ENCODE measurements at places on chromosomes 1 and 21.

DNA sequence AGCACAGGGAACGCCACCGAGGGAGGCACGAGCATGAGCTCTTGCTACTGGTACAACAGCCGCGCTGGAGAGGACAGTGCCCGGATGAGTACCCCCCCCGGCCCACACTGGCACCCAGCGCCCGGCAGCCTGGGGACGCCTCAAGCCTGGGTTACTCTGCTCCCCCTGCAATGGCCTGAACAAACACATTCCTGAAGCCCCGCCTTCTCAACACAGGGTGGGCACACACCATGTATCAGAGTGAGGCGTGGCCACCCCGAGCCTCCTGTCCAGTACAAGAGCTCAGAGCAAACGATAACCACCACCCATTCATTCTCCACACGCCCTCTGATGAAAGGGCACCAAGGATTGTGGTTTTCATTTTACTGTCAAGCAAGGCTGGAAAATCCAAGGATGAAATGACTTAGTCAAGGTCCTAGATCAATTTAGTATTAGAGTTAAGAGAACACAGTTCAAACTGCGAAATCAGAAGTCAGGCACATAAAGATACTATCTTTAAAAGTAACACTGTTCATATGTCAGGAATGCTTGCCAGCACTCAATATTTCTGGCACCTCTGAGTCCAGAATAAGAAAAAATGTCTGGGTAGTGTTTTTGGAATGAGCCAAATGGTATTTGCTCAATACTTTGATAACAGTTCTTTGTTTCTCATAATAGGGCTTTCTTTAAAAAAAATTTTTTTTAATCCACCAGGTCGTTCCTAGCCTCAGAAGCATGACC, 22.0 kb downstream of the UBE2G2 start:
- DNase-seq: peak; percentile 45

DNA sequence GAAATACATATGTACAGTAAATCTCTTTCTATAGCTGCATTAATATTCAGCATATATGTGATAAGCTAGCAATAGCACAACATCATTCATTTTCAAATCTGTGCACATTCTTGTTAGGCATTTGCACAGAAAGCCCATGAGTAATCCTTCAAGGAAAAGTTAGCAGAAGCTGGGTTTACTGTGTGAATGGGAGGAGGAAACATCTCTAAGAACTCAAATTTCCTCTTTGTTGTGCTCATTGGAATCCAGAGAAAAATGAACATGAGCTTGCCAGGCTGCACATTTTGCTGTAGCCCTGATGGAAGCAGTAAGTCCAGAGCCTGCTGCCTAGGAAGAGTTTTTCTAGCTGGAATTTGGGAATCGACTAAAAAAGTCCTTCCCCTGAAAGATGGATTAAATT, 214.2 kb upstream of the FOXD3 start:
- DNase-seq: no peak

- no peak for DNase-seq
These were observed 429.0 kb downstream of the KIF26B start for GRCh38 chr1:245583575-245584330.

DNA sequence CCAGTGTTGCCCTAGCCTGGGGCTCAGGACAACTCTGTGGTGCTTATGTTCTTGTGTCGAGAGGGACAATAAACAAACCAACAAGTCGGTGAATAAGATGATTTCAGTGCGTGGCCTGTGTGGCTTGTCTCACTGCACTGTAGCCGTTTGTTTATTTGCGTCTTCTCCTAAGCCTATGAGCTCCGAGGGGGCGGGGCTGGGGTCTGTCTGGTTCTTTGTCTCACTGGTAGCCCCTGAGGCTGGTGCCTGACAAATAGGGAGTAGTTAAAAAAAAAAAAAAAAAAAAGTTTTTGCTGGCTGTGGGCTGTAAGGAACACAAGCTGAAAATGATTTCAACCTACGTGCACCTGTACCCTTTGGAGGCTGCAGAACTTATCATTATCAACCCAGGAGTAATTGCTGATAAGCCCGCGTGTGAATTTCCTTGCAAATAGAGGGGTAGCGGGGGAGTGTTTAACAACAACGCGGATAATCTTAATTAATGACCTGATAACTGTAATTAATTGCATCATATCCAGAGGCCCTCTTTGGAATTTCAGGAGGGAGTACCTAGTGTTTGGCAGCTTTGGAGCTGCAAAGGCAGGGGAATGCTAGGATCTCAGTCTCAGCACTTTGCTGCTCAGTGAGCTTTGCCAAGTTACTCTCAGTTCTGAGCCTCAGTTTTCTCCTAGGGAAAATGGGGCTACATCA, 925 bp upstream of the ARHGEF10L start:
- DNase-seq: no peak

GRCh38 chr1:100249155-100249536, 488 bp downstream of the DBT start:
- DNase-seq: no peak

DNA sequence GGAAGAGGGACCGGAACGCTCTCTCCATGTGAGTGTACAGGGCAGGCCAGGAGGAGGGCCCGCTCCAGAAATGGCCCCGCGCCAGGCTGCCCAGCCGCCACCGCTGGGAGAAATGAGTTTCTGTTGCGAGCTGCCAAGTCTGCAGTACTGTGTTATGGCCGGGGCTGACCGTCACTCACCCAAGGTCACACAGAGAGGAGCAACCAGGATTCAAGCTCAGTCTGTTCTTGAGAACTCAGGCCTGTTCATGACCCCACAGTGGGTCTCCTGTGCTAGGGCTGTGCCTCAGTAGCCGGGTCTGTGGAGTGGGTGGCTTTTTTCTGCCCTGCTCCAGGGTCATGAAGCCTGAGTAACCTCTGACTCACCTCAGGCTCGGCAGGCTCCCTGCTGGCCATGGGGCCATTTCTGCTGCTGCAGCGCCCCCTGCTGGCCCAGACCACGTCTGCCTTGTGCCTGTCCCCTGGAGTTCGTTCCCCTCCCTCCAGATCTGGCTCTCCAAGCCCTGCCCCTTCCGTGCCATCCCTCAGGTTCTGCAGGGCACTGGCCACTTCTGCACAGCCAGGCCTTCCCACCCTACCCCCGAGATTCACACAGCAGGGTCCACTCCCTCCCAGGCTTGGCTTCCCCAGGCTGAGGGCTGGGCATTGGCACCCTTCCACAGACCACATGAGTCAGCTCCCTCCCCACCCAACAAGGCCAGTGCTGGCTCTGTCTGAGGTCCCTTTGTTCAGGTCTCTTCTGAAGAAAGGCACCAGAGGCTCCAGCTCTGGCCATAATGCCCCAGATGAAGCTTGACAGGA, 51.8 kb downstream of the EDN2 start:
- peak; percentile 88 for DNase-seq

DNA sequence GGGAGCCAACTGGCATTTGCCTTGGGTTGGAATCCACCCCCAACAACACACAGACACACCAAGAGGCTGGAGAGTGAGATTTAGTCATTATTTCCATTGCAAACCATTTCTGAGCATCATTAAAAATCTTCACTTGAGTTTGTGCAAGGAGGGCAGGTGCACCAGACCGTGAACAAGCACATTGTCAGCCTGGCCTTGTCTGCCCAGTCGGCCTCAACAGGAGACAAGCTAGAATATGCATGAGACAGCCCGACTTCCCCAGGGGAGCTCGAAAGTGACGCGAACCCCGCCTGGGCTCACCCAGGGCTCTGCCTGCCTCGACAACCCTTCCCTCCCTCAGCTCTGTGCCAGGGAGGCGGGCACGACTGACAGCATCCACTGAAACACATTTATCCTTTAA, 15.4 kb upstream of the GUCA2B start:
- DNase-seq: no peak

GRCh38 chr1:239307886-239308285, 78.5 kb upstream of the CHRM3 start:
- DNase-seq: no peak

DNA sequence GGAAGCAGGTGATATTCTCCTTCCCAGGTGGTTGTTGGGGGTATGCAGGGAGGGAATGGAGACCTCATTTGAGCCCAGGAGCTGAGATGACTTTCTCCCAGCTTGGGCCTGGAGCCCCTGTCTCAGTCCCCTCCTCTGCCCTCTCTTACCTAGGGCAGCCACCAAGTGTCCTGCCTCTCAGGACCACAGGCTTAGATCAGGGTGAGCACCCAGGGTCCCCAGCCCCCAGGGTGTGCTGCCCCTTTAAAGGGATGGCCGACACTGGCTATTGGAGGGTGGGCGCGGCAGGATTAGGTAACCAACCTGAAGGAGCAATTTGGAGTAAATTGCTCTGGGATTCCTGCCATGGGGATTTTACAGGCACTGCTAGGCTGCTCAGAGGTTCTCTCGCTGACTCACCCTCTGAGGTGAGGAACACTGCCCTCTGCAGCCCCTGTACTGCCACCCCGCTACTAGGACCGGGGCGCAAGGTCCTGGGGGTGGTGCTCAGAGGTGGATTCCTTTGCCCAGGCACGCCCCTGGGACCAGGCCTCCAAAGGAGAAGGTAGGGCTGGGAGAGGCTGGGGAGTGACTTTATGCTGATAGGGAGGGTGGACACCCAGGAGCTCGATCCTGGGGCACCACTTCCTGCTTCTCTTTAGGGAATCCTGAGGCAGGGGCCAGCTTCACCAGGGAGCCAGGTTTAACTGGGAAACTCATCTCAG, 1.5 kb downstream of the RPS6KA1 start:
- no peak for DNase-seq

- no peak for DNase-seq
These were observed 1.7 kb downstream of the TIAM1 start for GRCh38 chr21:31342348-31342747.

DNA sequence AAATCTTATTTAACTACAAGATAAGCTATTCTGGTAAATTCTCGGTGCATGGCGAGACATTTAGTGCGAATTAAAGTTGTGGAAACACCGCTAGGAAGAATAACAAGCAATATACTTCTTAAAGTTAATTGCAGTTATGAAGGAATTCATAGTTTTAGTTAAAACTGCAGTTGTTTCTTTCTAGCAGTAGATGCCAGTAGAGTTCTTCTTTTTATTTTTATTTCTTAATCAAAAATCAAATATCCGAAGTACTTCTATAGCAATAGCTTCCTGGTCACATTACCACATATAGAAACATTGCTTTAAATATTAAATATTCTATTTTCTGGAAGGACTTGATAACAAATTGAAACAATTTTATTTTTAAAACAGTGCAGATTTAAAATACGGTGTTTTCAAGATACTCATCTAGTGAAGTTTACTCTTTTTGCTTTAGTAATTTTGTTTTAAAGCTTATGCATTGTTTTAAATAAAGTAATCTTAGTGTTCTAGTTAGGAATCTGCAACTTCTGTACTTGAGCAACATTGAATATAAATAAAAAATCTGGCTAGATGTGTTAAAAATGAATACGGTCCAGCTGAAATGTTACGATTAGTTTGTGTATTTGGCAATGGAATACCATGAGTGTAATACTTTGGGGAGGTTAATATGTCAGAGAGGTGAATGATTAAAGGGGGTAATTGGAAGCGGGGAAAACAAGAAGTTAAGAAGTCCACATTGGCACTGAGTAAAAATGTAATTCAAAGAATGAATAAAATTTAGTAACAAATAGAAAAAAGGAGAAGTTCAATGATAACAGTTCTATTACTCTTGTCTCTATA, 2.7 kb upstream of the PRKACB start:
- no peak for DNase-seq

DNA sequence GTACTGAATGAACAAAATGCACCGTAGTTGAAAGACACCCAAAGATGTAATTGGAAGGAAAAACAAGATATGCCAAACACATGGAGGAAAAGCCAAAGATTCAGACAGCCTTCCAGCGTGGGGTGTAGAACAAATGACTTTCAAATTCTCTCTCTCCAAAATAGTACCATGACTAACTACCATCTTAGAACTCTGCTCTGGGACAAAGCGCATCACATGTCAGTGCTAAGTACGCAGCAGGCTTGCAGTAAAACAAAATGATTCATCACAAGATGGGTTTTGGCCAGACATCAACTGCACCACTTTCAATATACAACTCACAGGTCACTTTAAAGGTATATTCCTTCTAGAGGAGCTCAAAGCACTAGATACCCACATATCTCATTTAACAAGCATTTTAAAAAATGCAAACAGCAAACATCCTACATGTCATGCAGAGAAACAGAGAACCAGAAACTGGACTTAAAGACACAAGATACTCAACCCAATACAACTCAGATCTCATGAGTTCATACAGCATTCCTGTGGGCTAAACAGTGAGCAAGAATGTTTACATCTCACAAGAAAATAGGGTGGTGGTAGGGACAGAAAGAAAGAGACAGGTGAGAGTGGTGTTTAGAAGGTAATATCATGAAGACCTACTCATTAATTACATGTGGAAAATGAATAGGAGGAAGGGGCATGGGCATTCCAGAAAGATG, 75.7 kb downstream of the BCAR3 start:
- DNase-seq: no peak

DNA sequence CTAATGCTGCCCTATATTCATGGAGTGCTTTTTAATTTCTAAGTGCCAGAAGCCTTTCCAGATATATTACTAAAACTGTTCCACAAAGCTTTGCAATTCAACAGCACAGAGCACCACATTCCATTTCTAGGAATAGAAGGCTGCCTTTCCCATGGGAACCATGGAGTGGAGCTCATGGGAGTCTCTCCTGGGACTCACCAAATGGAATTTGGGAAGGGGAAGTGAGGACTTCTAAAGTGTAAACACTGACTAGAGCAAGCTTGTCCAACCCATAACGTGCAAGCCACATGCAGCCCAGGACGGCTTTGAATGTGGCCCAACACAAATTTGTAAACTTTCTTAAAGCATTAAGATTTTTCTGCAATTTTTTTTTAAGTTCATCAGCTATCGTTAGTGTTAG, 190.4 kb upstream of the TNR start:
- no peak for DNase-seq

- no peak for DNase-seq
These were observed 36.7 kb upstream of the PLXNA2 start for GRCh38 chr1:208280681-208281450.

DNA sequence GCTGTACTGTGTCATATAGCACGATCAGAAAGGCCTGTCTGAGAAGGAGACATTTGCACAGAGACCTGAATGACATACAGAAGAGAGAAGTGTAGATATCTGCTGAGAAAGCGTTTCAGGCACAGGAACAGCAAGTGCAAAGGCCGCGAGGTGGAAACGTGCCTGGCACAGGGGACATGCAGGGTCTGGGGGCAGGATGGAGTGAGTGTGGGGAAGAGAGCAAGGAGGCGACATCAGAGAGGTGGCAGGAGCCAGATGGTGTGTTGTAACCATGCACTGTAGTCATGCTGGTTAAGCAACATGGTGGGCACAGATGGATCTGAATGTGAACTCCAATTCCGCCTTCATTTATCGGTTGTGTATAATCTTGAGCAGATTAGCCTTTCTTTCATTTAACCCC, 13.0 kb downstream of the KRTCAP2 start:
- no peak for DNase-seq

DNA sequence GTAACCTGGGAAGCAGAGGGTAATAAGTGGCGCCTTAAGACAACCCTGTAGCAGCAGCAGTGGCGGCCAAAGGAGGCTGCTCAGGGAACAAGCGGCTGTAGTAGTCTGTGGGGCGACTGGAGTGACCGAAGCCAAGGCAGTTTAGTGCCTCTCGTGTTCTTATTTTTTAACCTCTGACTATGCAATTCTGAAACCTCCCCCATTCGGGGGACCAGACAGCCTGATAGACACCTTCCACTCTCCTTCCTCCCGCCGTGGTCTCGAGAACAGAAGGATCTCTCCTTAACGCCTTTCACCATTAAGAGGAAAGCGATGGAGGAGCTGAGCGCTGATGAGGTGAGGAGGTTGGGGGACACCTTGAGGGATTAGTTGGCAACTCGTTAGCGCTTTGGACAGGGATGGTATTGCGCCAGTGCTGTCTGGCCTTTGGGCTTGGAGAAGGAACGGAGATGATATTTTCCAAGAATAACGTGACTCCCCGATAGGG, 644 bp downstream of the UBE4B start:
- no peak for DNase-seq
